ENCODE measurements at places on chromosomes 12 and 14.

DNA sequence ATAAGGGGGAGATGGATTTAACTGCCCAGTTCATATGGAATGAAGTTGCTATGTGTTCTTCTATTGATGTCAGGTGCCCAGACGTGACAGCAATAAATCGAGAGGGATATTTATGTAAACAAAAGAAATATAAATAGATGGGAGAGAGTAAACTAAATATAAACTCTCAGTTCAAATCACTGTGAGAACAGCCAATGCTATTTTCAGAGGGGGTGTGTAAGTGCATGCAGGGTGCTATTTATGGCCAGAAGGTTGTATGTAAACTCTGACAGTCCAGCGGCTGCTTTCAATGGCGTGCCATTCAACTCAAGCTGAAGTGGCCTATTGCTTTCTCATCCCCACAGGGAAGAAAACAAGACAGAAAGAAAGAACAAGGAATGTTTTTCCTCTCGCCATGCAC is 127.2 kb downstream of the KCNA5 start:
- DNase-seq = no peak

- no peak for DNase-seq
Measured at GRCh38 chr14:67409461-67409860, 2.5 kb downstream of the PLEK2 start.

GRCh38 chr12:32098112-32098511 is 8.5 kb upstream of the BICD1 start:
- no peak for DNase-seq

- DNase-seq = no peak
Measured at GRCh38 chr12:23221926-23222325, 597.0 kb downstream of the ETNK1 start.
